Stimulated activated naive B cell treated with anti-CD40 and anti-IgM and Interleukin-4, amounts not matched to agents 10 μg/mL and 1 μg/mL and 100 μg/mL, for 72 hours (primary cell): ENCODE measurements at places on chromosomes 2 and 18.
A peak's percentile ranks its signal among the peaks of the same experiment; 100 is the strongest.

GRCh38 chr2:196939371-196939770, 12.9 kb upstream of the PGAP1 start:
- no peak for DNase-seq

- DNase-seq: no peak
Measured at GRCh38 chr2:101382442-101382841, 4.9 kb downstream of the CREG2 start.

DNA sequence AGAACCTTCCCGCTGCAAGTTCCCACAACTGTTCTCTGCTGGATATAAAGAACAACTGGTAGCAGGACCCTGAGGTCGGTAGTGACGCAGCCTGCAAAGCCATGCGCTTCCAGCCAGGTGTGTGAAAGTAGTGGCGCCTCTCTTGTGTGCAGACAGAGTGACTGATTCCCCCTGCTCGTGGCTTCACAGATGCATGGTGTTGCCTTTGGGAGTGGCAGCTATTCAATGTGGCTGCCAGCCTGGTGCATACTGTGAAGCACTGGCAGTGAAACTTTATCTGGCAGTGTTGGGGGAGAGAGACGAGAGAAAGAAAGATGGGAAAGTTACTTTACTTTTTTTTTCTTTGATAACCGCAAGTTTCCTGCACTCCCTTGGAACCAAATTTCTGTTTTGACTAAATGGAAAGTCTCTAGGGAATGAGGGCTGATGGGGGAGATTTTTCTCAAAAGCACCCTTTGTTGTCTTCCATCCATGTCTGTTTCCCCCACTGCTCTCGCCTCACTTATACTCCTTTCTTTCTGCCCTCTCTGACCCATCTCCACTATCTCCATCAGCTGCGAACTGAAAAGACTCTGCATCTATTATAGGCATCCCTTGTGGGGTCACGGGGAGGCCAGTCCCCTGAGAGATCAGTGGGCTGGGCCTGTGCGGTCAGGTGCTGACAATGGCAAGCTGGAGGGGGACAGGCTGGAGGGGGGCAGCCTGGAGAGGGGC, 90.0 kb upstream of the TNP1 start:
- DNase-seq: no peak

GRCh38 chr2:67159929-67160328, 237.2 kb upstream of the ETAA1 start:
- no peak for DNase-seq

- no peak for DNase-seq
Measured at GRCh38 chr2:153299809-153300208, 178.8 kb downstream of the RPRM start.

- no peak for DNase-seq
Measured at GRCh38 chr18:67935638-67936037, 419.1 kb upstream of the DSEL start.

DNA sequence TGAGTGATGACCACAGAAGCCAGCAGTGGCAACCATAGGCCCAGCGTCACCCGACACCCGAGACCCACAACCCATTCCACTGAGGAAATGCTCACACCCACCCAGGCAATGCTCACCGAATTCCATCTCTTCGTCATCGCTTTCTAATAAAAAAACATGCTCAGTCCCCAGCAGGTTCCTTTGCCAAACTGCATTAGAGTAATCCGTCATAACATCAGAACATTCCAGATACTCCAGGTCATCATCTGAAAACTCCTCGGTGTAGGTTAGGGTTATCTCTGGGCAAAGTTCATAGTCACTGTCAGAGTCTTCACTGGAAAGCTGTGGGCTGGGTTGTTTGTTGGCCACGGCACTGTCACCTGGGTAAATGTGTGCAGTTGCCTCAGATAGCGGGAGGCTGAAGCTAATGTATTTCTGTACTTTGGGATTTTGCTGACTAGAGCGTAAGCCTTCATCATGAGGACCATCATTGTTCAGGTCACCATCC, 49.3 kb downstream of the ALPK2 start:
- no peak for DNase-seq

DNA sequence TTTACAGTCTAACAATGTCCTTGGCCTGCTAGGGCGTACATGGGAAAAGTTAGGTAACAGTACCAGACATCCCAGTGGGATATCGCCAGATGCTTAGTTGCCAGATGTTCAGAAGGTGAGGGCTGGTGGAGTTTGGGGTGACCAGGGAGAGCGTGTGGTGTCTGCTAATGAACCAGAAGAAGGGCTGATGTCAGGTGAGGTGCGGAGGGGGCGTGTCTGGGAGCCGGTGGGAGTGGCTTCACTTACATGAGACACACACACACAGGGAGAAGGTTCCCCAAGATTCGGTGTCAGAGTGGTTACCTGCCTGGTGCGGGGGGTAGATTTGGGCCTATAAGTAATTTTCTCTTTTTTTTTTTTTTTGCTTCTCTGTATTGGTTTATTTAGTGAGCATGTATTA, 12.2 kb downstream of the RAB31 start:
- DNase-seq: no peak

GRCh38 chr2:133485868-133486267, 82.4 kb downstream of the NCKAP5 start:
- DNase-seq: no peak

GRCh38 chr2:43082111-43082894, 144.1 kb downstream of the ZFP36L2 start:
- DNase-seq: no peak

DNA sequence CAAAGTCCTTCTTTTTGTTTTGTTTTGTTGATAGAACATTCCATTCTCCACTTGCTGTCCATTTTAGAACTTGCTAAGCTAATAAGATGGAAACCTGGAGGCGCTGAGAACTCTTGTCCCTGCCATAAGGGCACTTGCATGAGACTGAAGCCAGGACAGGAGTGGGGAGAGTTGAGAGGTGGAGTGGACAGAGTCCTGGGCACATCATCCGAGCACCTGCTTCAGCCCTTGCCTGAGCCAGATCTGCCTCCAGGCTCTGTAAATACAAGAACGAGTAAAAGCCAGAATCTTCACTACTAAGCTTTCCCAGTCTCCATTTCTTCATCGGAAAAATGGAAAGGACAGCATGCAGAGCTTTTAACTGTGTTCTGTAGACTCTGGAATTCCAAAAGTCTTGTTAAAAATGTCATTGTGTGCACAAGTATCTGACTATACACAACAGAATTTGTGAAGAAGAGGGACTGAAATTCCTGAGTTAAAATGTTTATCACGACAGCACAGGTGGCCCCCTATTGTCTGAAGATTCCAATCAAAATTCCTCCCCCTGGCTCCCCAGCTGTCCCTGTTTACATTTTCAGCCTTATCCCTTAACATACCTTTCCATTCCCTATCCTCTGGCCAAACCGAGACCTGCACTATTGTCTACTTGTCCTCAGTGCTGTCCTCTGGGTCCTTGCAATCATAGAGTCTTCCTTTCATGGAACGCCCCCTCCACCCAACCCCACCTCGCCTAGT, 498.2 kb upstream of the TNP1 start:
- no peak for DNase-seq

GRCh38 chr2:167844714-167845530, 402.5 kb downstream of the STK39 start:
- DNase-seq: no peak

- peak; percentile 55 for DNase-seq
Measured at GRCh38 chr2:29196792-29197788, 81.9 kb downstream of the CLIP4 start.

DNA sequence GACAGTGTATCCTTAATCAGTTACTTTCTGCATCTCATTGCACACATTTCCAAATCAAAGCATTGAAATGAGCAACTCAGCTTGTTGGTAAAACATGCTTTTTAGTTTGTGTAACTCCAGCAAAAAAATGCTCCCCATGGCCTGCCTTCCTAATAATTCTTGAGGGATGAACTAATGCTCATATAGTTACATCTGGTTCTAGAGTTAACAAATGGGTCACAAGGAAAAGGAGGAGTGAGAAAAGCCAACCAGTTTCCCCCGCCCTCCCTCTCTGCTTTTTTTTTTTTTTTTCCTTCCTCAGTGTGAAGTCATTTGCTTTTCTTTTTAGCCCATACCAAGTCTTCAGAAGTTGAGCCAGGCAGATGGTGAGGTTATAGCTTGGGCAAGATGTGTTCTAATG, 231.7 kb downstream of the MTX2 start:
- no peak for DNase-seq

- DNase-seq: no peak
Measured at GRCh38 chr2:95359031-95359430, 43.5 kb upstream of the FAHD2A start.

DNA sequence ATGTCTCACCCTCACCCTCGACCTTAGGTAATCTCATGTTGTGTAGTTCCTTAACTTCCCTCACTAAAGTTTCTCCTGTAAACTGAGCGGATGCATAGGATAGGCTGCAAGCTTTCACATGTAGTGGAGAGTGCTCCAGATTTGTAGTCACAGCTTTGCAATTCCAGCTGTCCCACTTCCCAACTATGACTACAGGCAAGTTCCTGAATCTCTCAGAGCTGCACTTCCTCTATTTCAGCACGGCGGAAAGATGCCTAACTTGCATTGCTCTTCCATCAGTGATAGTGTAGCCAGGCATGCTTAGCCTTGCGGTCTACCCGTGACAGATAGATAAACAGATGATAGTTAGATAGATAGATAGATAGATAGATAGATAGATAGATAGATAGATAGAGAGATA, 183.1 kb upstream of the CCDC68 start:
- no peak for DNase-seq

- no peak for DNase-seq
Measured at GRCh38 chr18:3624546-3624934, 174.6 kb downstream of the TGIF1 start.

DNA sequence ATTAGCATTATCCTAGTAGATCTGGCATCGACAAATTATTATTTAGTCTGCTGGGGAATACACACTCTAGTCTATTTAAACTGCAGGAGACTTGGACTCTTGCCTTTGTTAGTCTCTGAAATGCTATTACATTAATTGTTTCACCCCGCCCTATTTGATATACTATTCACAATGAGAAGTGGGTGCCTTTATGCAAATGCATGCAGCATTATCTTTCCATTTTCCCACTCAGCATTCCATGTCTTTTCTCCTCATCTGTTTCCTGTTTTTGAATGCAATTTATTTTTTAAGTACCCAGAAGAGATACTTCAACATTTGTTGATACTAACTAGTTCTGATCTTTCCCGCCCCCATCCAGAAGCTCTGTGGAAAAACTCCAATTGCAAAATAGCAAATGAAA, 395.3 kb upstream of the NXPH2 start:
- DNase-seq: no peak

DNA sequence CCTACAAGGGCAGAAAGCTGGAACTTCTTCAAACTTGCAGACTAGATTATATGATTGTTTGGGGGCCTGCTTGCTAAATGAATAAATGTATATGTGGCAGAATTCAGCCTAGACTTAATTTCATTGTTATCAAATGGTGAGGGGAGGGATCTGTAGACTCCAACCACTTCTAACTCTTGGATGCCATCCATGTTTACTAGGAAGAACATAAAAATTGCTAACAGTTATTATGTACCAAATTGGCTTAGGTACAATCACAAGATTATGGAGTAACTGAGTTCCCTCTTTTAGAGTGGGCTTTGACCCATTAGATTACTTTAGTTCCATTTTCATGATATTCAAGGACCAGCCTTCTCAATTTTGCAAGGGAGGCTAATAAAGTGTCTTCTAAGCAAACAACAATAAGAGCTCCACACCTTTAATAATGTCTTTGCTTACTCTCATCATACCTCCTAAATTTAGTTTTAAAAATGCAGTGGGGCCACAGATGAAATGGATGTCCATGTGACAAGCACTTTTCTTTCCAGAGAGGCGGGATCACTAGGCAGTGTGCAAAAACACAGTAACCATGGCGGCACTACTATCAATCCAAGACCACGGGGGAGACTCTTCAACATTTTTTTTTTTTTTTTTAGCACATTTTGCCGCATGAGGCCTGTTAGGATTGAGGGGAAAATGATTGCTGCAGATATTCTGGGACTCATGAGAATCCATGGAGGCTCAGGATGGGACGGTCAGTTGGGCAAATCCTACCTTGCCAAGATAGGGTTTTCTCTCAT, 217.6 kb upstream of the SPRED2 start:
- DNase-seq: no peak

DNA sequence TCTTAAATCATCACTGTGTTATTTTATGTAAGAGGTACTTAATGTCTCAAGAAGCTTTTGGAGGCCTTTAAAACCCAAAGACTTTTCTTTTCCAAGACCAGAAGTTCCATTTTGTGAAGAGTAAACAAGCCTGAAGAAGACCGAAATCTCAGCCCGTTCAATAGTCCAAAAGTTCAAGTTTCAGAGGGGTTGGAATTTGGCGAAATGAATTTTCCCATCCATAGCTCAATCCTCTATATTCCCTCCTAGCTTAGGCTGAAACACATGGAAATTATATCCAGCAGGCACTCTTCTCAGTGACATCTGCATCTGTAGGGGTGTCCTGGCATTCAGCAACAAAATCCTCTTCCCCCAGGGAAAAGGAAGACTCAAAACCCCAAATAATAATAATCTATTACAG, 344.6 kb downstream of the ARHGAP15 start:
- DNase-seq: no peak

DNA sequence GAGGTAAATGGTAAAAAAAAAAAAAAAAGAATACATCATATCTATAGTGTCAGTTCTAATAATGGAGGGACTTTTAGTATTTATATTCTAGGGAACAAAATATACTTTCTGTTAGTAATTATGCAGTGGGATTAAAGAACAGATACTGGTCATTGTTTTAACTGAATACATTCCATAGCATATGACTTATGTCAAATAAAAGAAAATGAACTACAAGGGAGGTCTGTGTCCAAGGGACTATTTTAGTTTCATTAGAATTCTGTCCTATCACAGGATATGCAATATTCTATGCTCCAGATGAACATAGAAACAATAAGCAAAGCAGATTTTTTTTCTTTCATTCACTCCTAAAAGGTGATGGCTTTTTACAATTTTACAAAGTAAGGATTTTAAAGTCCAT, 154.2 kb upstream of the ZEB2 start:
- DNase-seq: no peak

- no peak for DNase-seq
Measured at GRCh38 chr2:106307860-106308259, 113.8 kb upstream of the UXS1 start.

DNA sequence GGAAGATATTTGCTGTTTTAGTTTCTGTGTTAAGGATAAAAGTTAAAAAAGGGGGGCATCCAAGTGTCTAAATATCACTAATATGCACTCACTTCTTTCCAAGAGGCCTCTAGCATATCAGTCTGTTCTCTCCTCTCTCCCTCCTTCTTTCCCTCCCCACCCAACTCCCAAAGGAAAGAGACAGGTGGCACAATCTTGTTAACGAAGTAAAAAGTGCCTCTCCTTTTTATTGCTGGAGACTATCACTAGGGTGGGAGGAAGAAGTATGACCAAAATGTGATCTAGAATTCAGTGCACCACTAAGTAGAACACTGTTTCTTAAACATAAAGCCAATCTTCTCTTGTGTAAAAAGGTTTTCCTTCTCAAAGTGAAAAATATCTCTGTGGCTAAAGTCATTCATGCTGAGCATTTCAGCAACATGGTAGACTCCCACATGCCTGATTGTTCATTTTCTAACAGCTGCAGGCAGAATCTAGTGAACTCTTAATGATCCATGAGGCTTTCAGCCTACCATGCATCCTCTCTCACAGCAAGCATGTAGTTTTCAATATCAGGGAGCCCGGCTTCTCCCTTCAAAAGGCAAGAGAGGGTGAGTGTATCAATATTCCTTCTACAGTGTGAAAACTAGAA, 39.5 kb downstream of the RNU4ATAC start:
- DNase-seq: no peak

- DNase-seq: no peak
Measured at GRCh38 chr2:11389551-11390398, 45.3 kb upstream of the ROCK2 start.
